Activated CD8-positive, alpha-beta memory T cell treated with anti-CD3 and anti-CD28 coated beads, Interleukin-2, amount 10 ng/mL, durations not matched to agents 7 days and 5 days (primary cell): ENCODE measurements at places on chromosomes 5 and 9.

GRCh38 chr9:8329561-8330283 lies 530.1 kb upstream of the DMAC1 start:
- H3K27ac ChIP-seq = no peak overlapping the region
- H3K27me3 ChIP-seq = no peaks in the 10 kb centered on the region
- no peaks in the 10 kb centered on the region for H3K4me1 ChIP-seq
- DNase-seq = no peak

DNA sequence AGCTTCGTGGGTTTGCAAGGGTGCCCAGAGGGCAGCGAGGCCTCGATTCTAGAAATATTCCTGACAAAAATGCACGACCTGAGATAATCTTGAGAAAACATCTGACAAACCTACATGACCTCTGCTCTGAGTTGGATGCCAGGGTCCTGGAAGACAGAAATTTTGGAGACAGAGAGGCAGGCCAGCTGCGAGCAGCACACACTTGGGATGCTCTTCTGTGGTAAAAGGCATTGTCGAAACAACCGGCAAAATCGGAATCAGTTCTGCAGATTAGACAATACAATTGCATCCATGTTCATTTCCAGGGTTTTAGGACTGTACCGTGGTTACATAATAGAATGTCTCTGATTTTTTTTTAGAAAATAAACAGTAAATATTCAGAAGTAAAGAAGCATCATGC lies 74.2 kb downstream of the GADD45G start:
- no peaks in the 10 kb centered on the region for H3K36me3 ChIP-seq
- H3K27me3 ChIP-seq = no peaks in the 10 kb centered on the region
- H3K4me1 ChIP-seq = peaks cover 7% of the 10 kb centered on the region
- DNase-seq = no peak
- H3K27ac ChIP-seq = no peak overlapping the region

DNA sequence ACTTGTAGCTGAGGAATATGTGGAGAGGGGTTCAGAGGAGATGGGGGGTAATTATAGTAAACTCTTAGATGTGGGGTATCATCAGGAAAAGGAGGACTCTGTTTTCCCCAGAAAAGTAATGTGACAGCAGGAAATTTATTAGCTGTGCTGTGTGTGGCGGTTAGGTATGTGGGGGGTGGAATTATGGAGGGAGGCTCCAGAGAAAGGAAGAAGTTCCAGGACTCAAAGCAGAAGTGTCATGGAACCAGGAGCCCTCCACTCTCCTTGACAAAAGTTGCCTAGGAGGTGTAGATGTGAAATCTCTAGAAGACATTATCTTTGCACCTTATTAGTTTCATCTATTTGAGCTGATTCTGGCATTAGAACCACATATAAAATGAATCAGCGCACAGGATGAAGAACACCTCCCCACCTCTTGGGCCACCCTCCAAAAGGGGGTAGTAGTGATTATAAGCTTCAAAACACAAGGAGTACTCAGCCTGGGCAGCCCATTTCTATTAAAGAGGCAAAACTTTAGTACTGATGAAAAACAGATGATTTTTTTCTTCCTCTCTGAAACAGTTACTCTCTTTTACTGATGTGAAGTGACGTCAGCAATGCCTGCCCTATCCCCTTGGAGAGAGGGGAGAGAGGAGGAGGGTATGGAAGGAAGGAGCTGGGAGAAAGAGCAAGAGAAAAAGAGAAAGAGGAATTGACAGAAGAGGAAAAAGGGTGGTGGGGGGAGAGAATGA lies 18.2 kb downstream of the NR2F1 start:
- peaks cover 2% of the 10 kb centered on the region for H3K36me3 ChIP-seq
- H3K4me3 ChIP-seq = no peak overlapping the region
- DNase-seq = no peak
- peaks cover 41% of the 10 kb centered on the region for H3K27me3 ChIP-seq
- H3K4me1 ChIP-seq = peaks cover 4% of the 10 kb centered on the region
- H3K27ac ChIP-seq = peak overlapping the region; percentile 68

DNA sequence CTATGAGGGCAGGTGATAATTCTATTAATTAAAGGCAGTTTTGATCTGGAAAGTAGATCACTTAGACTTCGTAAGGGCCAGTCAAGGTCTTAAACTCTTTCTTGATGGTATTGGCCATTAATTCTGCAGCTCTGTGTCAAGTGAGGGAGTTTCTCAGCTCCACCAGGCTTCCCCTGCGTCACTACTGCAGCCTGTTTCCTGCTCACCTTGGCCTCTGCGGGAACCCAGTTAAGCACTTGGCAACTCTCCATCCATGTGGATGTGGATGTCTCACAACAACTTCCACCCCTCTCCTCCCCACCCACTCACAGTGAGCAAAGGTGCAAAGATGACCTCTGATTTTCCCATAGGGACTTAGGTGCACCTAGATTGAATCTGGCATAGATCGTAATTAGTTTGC lies 191.6 kb downstream of the PLK2 start:
- H3K4me3 ChIP-seq = no peak overlapping the region
- no peaks in the 10 kb centered on the region for H3K36me3 ChIP-seq
- H3K27ac ChIP-seq = no peak overlapping the region
- H3K27me3 ChIP-seq = no peaks in the 10 kb centered on the region

GRCh38 chr9:127714020-127714750 lies 1.3 kb downstream of the PTRH1 start:
- H3K27me3 ChIP-seq = no peaks in the 10 kb centered on the region
- H3K27ac ChIP-seq = no peak overlapping the region
- no peak for DNase-seq
- no peaks in the 10 kb centered on the region for H3K36me3 ChIP-seq
- peaks cover 28% of the 10 kb centered on the region for H3K4me1 ChIP-seq

DNA sequence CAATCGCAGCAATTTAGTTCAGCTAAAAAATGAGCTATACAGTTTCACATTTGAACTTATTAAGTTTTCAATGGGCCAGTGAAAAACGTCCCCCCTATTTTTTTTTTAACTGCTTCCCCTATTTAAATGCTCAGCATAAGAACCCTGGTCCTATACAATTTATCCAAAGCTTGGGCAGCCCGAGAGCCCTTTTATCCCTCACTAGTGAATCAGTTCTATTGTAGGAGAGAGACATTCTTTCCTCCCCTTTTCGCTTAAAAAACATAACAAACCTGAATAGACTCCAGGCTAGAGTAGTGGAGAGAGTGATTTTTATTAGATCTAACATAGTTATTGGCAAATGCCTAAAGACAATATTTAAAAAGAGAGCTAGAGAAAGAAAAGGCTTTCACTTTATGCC lies 1.4 kb downstream of the LIX1 start:
- no peak overlapping the region for H3K27ac ChIP-seq
- no peaks in the 10 kb centered on the region for H3K36me3 ChIP-seq
- peaks cover 8% of the 10 kb centered on the region for H3K4me1 ChIP-seq

DNA sequence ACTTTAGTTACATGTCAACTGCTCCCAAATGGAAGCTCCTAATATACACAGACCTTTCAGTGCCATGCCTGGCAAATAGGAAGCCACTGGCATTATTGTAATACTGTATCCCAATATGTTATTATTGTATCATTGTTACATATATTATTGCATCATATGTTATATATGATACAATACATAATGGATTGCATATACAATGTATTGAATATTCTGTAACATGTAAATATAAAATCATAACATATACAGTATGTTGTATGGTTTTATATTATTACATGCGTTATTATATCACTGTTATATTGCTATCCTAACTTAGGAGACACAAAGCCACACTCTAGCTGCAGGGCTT lies 38.5 kb downstream of the RAPGEF1 start:
- H3K4me1 ChIP-seq = peaks cover 62% of the 10 kb centered on the region
- H3K36me3 ChIP-seq = peaks cover 4% of the 10 kb centered on the region
- no peaks in the 10 kb centered on the region for H3K27me3 ChIP-seq
- H3K4me3 ChIP-seq = no peak overlapping the region
- no peak for DNase-seq

- no peak overlapping the region for H3K4me3 ChIP-seq
- H3K4me1 ChIP-seq = peaks cover 16% of the 10 kb centered on the region
- H3K36me3 ChIP-seq = peaks cover 3% of the 10 kb centered on the region
- H3K27me3 ChIP-seq = peaks cover 13% of the 10 kb centered on the region
Observed at GRCh38 chr9:136554870-136555269, 9.0 kb upstream of the NOTCH1 start.

DNA sequence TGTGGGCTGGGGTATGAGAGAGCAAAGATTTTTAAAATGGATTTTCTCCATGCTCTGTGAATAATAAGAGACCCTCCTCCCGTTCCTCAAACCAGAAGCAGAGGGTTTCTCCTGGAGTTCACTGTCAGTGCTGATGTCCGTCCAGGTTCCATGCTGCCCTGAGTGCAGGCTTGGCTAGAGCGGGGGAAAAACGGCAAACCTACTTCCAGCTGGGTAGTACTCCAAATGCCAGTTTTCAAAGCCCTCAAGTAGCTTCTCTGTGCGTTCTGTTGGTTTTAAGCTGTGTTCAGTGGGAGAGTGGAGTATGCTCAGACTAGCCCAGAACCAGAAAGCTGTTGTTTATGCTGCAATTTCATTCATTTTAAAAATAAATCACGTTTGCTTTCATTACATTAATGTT lies 40.3 kb downstream of the RASGEF1C start:
- H3K4me3 ChIP-seq = no peak overlapping the region
- H3K4me1 ChIP-seq = no peaks in the 10 kb centered on the region
- H3K27me3 ChIP-seq = peaks cover 10% of the 10 kb centered on the region
- no peak for DNase-seq
- no peak overlapping the region for H3K27ac ChIP-seq

DNA sequence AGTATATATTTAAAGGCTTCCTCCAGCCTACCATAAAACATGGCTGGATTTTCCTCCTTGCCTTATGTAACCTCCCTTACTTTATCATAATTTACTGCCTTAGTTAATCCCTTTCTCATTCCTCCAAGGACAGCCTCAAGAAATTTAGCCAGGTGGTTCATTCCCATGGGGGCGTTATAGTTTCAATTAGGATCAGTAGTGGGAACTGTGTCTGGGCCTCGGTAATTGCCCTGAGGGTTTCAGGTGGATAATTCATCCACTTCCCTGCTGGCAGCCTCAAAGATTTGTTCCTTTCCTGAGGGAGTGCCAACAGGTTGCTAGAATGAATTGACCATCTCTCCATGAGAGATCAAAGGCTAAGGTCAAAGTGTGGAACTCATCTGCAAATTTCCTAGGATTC lies 4.3 kb upstream of the GM2A start:
- H3K4me1 ChIP-seq = peaks cover 51% of the 10 kb centered on the region
- peaks cover 2% of the 10 kb centered on the region for H3K36me3 ChIP-seq
- H3K27ac ChIP-seq = no peak overlapping the region
- no peaks in the 10 kb centered on the region for H3K27me3 ChIP-seq
- DNase-seq = no peak
- H3K4me3 ChIP-seq = no peak overlapping the region

DNA sequence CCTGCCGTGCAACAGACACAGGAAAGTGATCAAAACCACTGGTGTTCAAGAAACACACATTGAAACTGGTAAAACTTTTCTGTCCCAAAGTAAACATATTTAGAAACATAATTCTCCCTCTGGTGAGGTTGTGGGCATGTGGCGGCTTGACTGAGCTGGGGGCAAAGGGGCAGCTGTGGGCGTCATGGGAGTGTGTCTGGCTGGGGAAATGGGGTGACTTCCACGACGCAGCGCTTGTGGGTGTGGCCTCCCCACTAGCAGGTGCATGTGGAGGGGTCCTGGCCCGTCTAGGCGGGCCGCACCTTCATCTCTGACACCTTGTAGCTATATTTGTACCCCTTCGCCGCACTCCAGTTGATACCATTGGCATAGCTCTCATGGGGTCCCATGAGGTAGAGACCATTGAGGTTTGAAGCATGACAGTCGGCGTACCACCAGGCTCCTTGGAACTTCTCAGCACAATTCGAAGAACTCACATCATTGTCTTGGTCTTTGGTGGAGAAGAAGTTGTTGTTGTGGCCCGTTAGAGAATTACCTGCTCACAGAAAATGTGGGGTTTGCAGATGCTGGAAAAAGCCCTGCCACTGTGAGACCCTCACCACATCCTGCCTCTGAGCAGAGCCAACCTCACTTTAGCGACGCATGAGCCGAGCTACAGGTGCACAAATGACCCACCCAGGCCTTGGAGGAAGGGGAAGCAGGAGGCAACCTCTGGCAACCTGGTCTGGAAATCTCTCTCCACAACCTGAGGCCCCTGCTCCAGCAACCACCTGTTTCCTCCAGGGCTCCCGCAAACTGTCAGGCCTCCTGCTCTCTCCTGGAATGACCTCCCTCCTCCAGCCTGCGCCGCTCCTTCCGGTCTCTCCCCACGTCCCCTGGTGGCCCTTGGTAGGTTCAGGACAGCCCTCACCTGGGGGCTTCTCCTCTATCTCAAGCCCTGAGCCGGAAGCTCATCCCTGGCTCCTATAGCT lies 7.9 kb downstream of the FCN1 start:
- no peak overlapping the region for H3K4me3 ChIP-seq
- H3K27me3 ChIP-seq = peaks cover 15% of the 10 kb centered on the region
- DNase-seq = no peak
- no peak overlapping the region for H3K27ac ChIP-seq

DNA sequence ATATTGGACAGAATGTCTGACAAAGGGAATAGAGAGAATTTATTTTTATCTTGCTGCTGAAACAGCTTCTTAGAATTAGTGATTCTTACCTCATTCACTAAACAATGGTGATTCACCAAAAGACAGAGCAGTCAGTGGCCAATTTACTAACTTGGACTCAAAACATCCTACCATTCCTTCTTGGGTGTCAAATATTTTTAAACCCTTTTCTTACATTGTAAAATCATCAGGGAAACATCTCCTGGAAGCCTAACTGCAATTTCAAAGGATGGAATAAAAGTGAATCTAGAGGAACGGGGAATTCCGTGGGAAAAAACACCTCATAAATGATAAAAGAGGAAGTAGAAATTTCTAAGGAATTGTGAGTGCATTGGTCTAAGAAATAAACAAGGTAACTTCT lies 97.7 kb downstream of the LHFPL2 start:
- H3K36me3 ChIP-seq = no peaks in the 10 kb centered on the region
- H3K27me3 ChIP-seq = peaks cover 52% of the 10 kb centered on the region
- H3K4me1 ChIP-seq = peaks cover 12% of the 10 kb centered on the region
- no peak for DNase-seq
- no peak overlapping the region for H3K27ac ChIP-seq

DNA sequence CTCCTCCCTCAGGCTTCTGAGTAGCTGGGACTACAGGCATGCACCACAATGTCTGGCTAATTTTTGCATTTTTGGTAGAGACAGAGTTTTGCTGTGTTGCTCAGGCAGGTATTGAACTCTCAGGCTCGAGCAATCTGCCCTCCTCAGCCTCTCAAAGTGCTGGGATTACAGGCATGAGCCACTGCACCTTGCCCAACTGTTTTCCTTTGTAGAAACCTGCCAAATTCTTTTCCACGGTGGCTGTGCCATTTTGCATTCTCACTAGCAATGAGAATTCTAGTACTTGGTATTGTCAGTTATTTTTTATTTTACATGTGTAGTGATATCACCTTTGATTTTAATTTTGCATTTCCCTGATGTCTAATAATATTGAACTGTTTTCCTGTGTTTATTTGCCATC lies 7.8 kb downstream of the RMI1 start:
- no peaks in the 10 kb centered on the region for H3K27me3 ChIP-seq
- H3K27ac ChIP-seq = no peak overlapping the region
- H3K36me3 ChIP-seq = peaks cover 44% of the 10 kb centered on the region
- DNase-seq = no peak
- H3K4me1 ChIP-seq = peaks cover 28% of the 10 kb centered on the region
- H3K4me3 ChIP-seq = no peak overlapping the region
